ENCODE measurements at places on chromosomes 11 and 22.

DNA sequence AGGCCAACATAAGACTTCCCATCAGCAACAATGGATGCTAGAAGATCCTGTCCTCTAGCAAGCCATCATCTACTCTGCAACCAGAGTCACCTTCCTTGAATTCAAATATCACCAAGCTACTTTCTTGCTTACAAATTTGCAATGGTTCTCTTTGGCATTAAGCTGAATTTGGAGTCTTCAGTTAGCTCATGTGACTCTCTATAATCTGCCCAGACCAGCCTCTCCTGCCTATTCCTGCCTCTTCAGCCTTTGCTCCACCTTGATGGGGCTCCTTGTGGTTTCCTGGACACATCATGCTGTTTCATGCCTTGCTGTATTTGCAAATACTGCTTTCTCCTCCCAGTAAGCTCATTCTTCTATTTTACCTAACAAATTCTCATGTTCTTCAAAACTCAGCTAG is 82.3 kb downstream of the RASSF10 start:
- DNase-seq = no peak

DNA sequence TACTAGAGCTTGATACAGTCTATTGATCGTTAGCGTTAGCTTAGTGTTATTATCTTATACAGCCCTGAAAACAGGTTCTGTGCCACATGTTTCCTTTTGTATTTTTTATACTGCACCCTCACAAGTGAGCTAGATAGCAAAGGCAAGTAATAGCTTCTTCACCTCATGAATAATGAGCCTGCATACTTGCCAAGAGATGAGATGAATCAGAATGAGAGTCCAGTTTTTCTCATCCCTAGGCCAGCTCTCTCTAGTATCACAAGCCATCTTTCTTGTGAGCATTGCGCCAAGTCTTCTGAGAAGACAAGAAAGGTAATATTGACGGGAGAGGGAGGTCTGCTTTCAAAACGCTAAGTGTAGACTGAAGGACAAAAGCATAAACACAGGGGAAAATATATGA is 8.7 kb upstream of the CARD18 start:
- DNase-seq = no peak

GRCh38 chr22:18013436-18013835 is 10.9 kb downstream of the MICAL3 start:
- DNase-seq = no peak

GRCh38 chr11:62420882-62421281 is 2.0 kb downstream of the SCGB1A1 start:
- no peak for DNase-seq

- DNase-seq = no peak
Measured at GRCh38 chr11:15907806-15908205, 448.5 kb downstream of the SOX6 start.

GRCh38 chr22:37440875-37441274 is 13.6 kb upstream of the ELFN2 start:
- no peak for DNase-seq

GRCh38 chr11:20247591-20248007 is 87.3 kb upstream of the DBX1 start:
- no peak for DNase-seq

DNA sequence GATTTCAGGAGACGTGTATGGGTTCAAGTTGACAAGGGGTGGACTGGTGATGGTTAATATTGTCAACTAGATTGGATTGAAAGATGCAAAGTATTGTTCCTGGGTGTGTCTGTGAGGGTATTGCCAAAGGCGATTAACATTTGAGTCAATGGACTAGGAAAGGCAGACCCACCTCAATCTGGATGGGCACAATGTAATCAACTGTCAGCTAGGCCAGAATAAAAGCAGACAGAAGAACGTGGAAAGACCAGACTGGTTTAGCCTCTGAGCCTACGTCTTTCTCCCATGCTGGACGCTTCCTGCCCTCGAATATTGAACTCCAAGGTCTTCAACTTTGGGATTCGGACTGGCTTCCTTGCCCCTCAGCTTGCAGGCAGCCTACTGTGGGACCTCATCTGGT is 1.7 kb upstream of the YPEL4 start:
- DNase-seq = no peak

DNA sequence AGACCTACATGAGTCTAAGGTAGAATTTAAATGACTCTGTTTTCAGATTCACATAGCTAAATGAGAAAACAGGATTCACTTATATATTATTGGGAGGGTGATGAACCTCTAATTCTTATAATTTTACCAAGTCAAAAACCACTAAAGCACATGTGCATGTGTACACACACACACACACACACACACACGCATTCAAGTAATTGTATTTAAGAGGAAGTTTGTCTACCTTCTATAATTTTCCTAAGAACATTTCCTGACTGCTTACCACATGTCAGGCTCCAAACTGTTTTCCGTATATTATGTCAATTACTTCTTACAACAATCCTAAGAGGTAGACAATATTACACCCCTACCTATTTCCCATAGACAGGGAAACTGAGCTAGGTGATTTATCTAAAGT is 6.7 kb downstream of the RNF141 start:
- DNase-seq = no peak

- peak; percentile 88 for DNase-seq
Measured at GRCh38 chr22:41565403-41566054, 4.7 kb downstream of the CSDC2 start.

DNA sequence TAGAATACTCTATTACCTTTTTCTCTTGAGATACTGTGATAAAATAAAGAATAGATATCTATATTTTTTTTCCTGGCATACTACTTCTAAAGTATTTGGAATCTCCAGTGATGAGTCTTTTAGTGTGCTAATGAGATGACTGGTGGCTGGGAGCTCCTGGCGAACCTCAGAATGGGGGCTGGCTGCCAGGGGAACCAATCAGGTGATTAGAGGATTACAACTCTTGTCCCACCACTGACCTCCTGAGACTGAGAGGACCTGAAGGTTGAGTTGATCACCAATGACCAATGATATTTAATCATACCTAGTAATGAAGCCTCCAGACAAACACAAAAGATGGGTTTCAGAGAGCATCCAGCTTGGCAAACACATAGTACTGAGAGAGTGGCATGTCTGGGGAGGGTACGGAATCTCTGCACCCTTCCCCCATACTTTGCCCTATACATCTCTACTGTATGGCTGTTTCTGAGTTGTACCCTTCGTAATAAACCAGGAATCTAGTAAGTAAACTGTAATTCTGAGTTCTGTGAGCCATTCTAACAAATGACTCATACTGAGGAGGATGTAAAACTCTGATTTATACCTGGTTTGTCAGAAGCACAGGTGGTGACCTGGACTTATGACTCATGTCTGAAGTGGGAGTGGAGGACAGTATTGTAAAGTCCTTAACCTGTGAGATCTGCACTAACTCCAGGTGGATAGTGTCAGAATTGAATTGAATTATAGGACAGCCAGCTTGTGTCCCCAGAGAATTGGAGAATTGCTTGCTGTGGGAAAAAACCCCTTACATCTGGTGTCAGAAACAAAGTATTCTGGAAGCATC is 325.3 kb upstream of the LRRC4C start:
- no peak for DNase-seq

GRCh38 chr22:20123366-20124082 is 6.5 kb upstream of the TRMT2A start:
- no peak for DNase-seq

DNA sequence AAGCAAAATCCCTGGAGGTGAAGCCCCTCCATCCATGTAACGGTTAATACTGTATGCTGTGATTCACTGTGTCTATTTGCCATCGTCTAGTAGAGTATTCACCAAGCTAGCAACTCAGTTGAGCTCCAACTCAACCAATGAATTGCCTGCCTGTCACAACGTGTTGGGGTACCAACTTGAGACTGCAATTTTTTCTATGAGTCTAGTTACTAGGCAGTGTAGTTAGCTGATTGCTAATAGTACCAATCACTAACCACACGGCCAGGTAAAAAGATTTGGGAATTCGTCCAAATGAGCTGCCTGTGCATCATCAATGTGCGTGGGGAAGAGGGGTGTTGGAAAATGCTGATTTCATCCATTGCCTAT is 1.0 kb upstream of the BTG4 start:
- no peak for DNase-seq

DNA sequence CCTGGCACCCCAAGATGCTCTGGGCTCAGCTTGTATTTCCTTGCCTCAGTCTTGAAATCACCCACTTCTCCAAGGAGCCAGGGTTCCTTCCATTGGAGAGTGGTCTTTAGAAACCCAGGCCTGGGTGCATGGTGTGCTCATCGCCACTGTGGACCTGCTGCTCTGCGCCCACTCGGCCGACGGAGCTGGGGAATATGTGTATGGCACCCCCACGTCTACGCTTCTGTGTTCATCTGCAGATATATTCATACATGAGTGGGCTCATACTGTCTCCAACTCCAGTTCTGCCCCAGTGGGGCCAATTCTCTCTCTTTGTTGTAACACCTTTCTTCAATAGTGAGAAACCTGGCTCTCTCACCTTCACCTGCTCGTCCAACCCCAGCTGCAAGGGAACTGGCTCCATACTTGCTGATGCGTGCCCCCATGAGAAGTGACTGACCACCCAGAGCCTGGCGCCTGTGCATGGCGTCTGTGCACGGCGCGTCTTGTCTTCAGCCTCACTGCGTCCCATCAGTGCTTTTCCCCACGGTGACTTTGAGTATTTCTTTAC is 39.8 kb downstream of the KCNQ1 start:
- no peak for DNase-seq

- peak; percentile 61 for DNase-seq
Measured at GRCh38 chr11:45089676-45090499, 56.6 kb upstream of the PRDM11 start.

- DNase-seq = peak; percentile 71
Measured at GRCh38 chr11:95764267-95764898, 25.2 kb downstream of the FAM76B start.

GRCh38 chr11:111455291-111456085 is 56.7 kb downstream of the BTG4 start:
- no peak for DNase-seq

GRCh38 chr11:7977232-7977917 is 9.8 kb upstream of the EIF3F start:
- peak; percentile 90 for DNase-seq

DNA sequence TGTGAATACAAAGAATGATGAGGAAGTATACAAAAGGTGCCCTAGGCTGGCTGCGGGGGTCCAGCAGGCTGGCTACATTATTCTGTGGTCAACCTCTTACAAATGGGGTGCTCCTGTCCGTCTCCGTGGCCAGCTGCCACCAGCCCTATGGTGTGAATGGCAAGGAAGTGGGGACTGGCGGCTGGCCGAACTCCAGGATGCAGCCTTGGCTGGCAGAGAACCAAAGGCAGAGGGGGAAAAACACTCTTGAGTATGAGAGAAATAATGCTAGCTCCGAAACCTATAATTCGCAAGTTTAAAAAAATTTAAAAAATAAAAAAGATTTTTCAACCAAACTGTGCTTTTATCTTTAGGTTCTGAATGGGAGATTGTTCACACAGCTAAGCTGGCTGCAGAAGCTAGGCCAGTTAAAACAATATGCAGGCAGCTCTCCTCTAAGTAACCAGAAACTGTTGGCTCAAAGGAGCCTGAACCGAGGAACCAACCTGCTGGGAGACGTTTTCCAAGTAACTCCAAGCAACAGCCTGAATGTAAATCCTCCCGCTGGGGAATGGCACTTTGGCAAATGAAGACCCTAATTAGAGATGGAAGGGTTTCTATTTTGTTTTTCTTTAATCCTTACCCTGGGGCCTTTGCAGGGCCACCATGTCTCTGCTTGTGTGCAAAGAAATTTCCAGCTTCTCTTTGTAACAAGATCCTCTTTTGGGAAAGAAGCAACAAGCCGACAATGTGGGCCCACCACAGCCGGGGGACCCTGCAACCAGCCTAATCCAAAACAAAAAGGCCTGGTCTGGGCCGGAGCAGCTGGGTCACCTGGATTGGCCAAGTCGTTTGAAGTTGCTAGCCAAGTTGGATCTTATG is 50.2 kb downstream of the C22orf31 start:
- DNase-seq = no peak

- DNase-seq = peak; percentile 97
Measured at GRCh38 chr11:35337136-35337913, 82.0 kb downstream of the SLC1A2 start.

- no peak for DNase-seq
Measured at GRCh38 chr22:37103151-37103550, 6.4 kb downstream of the TMPRSS6 start.

DNA sequence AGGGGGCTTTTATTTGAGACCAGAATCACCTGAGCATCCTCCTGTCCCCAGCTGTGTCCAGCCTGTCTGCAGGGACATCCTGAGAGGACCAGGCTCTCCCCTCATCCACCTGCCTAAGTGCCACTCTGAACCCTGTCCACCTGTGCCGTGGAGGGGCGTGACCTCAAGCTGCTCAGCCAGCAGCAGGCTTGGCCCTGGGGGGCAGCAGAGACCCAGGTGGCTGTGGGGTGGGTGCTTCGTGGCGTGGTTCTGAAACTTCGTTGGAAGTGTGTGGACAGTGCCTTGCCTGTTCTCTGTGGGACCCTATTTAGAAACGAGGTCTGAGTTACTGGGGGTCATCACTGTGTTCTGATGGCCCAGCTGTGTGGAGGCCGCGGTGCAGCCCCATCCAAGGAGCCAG is 72.7 kb downstream of the LRP5 start:
- no peak for DNase-seq

GRCh38 chr11:16780698-16781550 is 42.5 kb downstream of the C11orf58 start:
- DNase-seq = no peak

GRCh38 chr11:8956860-8957259 is 7.4 kb downstream of the TMEM9B start:
- DNase-seq = no peak

DNA sequence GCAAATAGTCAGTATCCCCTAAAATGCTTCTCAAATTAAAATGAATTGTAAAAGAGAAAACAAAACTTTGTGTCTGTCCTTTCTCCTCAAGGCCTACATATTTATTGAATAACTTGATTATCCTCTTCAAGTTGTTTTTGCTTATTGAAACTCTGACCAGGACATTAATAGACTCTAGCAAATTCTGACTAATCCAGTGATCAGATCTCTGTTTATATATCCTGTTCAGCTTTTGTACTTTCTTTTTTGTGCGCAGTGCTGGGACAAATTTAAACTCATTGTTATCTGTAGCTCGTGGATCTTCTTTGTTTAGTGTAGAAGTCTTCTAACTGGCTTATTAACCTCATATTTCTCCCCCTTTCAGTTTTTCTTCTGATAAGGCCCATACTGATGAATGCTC is 139.9 kb upstream of the SORL1-AS1 start:
- no peak for DNase-seq

DNA sequence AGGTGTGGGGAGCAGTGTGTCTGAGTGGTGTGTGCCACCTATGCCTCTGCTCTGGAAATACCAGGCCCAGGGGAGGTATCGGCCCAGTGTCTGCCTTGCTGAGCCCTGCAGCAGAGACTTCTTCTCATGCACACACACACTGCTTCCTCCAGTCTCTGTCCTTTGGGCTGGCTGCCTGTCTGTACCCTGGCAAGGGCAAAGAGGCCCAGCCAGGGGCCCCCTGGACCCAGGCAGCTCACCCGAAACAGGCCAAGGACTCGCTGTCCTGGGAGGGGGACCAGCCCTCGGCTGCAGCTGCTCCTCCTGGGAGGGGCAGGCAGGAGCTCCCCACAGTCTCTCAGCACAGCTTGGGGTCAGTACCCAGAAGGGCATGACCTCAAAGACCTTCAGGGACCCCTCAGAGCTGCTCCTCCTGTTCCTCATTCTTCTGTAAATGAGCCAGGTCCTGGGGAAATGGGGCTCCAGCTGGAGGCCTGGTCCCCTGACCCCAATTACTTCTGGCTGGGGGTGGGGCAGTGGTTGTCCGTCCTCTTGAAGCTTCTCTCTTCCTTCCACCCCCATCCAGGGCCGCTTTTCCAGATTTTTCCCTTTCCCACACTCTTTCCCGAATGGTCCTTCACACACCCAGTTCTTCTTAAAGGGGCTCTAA is 24.5 kb upstream of the ALX4 start:
- no peak for DNase-seq
